ENCODE measurements at places on chromosomes 2 and 18.

DNA sequence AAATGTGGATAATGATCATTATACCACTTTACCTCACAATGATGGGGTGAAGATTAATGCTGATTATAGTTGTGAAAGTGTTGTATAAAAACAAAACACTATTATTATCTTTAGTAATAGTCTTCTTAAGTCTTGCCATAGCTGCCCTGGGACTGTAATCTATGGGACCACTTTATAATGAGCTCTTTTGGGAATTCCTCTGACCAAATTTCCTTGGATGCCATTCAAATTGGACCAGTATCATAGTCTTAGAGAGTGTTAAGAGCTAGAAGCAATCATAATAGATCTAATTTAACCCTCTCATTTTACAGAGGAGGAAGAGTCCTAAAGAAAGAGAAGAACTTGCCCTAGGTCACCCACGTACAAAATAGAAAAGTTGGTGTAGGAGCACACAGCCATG lies 457.7 kb upstream of the SLC14A2 start:
- DNase-seq, result no peak

- no peak for DNase-seq
Observed at GRCh38 chr2:24818721-24819167, 25.5 kb downstream of the CENPO start.

DNA sequence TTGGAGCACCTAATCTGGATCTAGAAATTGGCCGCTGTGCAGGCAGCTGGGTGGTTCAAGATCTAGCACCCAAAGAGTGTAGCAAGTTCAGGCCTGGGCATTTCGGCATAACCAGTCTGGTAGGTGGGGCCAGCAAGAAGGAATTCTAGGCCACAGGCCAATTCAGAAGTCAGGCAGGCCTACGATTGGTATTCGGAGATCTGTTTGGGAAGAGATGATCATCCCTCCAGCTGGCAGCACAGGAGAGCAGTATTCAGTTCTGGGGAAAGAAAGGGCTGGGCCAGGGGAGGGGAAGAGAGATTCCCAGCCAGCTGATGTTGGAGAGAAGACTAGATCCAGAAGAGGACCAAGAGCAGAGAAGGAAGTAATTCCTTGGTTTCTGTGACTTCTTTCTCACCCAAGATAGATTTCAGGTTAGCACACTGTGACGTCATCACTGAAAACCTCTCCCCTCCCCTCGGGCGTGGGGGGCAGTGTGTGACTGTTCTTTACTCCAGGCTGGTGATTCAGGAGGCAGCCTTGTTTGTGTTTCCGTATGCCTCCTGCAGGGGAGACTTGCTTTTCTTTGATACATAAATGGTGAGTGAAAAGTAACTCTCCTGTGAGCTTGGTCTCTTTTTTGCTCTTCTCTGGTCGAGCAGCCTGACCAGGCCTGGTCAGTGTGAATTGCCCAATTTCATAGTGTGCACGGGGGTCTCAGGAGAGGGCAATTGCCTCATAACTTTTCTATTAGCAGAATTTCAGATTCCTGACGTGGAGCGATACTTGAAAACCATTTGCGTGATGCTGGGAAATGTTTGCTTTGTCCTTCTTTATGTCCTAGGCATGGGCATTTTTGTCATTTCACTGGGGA lies 61.1 kb downstream of the MEIS1 start:
- DNase-seq, result no peak

DNA sequence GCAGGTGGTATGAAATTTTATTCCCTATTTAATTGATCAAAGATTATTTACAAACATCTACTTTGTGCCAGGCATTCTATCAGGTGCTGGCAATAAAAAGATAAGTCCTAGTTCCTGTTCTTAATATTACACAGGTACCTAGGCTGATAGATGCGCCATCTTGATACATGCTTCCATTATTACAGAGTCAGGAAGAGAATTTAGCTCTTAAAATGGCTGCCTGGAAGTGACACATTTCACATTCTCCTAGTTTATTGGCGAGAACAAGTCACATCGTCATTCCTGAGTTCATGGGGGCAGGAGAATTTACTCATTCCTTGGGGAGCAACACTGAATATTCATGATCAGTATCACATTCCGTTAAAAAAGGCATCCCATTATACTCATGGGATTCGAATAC lies 1.1 kb upstream of the DARS1 start:
- no peak for DNase-seq

DNA sequence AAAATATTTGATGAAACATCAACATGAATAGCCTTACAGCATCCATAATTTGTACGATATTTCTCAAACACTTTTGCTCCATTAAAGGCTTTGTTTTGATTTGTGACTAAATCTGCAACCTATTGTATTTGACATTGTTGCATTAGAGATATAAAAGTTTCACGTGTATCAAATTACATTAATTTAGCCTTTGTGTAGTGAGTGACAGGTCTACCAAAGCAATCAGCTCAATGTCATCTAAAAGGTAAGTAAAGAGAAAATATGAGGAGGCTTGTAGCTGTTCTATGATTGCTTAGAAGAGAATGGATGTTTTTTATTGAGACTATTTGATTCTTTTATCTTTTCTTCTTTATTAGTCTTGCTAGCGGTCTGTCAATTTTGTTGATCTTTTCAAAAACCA lies 430.2 kb downstream of the GALR1 start:
- DNase-seq, result no peak

DNA sequence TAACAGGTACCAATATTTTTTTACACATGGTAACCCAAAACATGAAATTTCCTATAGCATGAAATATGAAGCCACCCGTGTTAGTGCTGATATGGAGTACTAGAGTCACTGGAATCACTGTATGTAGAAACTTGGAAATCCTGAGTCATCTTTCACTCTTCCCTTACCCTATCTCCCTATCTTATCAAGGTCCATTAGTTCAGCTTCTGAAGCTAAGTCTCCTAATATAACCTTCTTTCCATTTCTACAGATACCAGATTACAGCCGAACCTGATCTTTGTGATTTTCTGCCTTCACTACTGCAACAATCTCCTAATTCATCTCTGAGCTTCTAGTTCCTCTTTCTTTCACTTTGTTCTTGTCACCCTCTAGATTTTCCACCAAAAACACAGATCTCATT lies 59.0 kb downstream of the SEPTIN10 start:
- DNase-seq, result no peak

DNA sequence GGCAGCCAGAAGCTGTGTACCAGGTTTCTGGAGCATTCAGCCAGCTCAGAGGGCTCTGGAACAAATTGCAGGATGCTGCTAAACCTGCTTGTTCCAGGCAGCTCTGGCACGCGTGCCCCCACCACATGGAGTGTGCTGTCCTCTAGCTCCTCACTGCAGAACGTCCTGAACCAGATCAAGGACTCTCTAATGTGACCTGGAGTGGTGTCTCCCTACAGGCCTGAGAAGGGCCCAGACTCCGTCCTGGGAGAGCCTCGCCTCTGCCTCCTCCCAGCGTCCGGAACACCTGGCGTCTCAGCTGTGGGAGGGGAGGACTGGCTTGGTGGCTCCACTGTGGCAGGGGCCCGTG lies 115.6 kb upstream of the GPC1 start:
- no peak for DNase-seq

GRCh38 chr18:40877096-40877495 lies 1077.9 kb upstream of the PIK3C3 start:
- no peak for DNase-seq

DNA sequence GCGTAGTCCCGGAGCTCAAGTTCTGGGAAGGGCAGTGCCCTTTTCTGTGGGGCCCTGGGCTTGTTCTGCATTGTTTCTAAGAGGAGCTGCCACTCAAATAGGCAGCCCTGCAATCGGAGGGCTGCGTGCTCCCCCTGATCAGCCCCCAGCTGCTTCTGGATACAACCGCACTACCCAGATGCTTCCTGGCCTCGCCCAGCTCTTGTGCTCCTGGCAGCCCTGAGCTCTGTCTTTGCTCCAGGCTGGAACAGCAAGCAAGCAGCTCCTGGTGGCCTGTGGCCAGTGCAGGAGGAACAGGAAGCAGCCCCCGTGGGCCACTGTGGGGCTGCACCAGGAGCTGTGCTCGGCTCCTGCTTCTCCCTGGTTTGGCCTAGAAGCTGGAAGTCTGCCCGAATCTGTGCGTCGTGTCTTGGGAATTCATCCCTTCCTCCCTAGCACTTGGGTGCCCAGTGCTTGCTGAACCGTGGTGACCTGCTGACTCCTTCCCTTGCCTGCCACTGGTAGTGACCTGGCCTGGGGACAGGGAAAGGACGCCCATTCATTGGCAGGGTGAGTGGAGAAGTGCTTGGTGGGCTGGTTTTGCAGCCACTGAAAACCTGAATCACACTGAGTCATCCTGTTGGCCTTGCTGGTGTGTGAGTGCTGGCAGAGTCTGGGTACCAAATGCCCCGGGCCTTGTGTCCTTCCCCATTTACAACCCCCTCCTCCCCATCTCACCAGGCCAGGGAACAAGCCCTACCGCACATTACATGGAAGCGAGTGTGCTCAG lies 27.3 kb upstream of the NTSR2 start:
- no peak for DNase-seq

DNA sequence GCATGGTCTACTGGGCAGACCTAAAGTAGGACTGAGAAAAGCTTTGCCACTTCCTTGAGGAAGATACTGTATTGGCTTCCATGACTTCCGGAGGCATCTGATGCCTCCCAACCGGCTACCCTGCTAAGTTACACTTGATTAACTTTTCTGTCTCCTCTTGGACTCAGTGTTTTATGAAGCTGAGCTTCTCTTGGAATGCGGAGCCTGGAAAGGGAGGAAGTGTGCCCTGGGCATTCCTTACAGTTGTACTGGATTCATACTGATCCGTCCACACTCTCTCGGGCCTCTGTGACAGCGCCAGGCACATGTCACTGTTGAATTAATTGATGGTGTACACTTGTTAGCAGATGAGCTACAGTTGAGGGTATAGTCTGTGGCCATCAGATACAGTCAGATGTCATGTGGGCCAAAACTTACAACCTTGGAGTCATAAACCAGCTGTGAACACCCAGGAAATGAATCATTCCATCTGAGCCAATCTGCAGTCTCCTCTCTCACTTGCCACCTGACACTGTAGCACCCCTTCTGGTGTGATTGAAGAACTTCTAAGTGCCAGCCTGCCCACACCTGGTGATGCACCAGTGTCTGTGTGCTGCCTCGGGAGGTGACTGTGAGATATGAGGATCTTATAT lies 122.5 kb downstream of the FHOD3 start:
- DNase-seq, result no peak

DNA sequence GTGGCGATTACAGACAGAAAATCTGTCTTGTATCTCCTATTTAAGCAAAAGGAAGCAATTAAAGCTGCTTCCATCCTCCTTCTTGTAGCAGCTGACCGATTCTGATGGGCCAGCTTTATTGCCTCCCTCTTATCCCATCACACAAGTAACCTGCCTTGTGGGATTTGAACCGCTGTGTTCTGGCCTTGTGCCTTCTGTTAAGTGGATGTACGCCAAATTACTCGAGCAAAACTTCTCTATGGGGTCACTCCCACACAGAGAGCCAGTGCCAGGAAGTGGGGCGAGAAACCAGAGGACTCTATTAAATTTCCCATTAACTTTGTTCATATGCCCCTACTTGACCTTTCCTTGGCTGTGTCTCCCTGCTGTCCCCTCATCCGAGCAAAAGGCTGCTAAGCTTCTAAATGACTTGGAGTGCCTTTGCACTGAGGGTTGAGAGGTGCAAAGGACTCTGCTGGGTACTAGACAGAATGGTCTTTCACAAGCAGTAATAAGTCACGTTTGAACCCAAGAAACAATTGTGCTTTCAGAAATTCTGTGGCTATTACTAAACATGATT lies 672.5 kb downstream of the MBD2 start:
- DNase-seq, result no peak

DNA sequence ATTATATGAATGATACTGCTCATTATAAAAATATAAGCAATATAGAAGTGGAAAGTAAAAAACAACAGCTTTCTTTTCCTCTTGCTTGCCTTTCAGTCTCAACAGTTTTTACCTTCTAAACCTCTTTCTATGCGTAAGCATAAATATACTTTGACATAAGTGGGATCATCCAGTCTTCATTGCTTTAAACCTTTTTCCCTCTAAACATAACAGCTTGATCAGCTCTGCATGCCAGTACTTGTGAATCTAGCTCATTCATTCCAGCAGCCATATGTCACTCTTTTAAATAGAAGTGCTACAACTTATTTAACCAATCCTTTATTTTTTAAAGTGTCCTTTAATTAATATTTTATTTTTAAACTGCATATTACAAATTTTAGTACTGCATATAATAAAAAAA lies 88.1 kb downstream of the TTC27 start:
- no peak for DNase-seq

GRCh38 chr2:74328074-74328473 lies 15.1 kb downstream of the SLC4A5 start:
- no peak for DNase-seq

DNA sequence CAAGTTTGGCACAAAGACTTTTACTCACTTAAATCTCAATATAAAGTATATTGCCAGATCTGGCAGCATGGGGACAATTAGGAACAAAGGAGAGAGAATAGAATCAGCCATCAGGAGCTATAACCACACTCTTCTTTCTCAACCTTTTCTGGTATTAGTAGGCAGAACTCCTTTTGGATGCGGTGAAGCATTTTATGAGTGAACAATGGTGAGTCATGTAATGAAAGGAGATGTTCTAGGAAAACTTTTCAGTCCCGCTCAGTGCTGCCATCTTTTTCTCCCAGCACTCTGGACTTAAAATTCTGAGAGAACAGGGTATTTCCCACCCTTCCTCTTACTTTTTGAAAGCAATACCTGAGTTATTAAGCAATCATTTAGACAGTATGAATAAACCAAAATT lies 32.2 kb downstream of the PLEKHA3 start:
- DNase-seq, result no peak

- no peak for DNase-seq
Observed at GRCh38 chr2:178449700-178450523, 1.1 kb downstream of the PRKRA start.

DNA sequence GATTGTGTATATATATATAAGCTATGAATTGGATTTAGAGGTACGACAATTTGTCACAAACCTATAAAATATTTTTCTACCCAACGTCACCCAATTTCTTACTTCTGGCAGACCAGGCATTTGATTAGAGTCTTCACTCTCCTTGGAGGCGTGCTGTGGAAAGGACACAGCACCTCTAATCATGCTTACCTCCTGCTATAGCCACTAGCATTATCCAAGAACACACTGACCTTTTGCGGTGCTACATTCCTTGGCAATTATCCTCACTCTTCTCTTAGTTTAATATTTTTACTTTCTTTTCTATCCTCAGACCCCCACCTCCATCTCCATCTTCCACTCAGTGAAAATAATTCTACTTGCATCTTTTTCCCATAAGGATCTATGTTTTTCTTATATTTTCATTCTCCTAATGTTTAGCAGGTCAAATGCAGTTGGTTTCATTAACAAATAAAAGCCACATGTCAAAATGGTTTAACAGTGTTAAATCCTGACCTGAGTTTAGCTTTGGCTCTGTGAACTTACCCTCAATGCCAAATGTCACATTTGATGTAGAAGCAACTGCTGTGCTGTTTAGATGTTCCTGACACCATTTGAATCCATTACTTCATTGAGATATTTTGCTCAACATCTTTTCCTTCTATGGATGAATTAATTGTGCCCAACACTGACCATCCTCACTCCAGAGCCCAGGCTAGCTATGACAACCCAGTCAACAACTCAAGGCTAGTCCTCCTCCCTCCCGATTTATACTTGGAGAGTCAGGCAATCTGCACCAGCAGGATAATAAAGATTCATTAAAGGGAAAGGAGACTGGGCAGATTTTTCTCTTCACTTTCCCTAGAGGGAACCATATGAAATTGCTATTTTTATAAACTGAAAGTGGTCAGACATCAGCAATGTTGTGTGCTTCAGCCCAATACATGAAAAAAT lies 240.5 kb downstream of the MREG start:
- no peak for DNase-seq

Measured in activated gamma-delta T cell treated with Interleukin-2 at 50 U/mL for 16 hours (primary cell).